ENCODE measurements at places on chromosomes 16 and 17.

- DNase-seq = no peak
These were observed 372.2 kb upstream of the CDH11 start for GRCh38 chr16:65494080-65494479.

DNA sequence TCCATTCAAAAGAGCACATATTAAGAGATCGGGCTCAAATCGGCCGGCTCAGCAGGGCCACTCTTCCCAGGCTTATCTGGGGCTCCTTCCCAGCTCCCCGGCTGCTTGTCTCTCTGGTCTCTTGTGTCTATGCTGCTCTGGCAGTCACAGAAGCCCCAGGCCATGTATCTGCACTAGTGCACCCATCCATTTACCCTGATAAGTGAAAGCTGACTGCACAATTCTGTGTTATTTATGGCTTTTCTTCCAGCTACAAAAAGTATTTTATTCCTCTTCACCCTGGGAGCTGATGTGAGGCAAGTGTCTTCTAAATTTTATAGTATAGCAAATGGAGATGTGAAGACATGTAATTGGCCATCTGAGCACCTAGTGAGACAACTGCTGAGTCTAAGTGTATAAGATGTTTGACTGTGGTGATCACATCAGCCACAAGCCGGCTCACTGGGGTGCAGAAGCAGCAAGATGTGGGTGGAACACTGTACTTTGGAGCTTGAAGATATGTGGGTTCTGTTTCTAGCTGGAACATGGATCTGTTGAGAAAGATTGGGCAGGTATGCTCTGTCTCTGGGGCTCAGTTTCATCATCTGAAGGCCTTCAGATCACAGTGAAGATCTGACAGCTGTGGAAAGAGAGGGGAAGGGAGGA lies 78.1 kb upstream of the MPHOSPH6 start:
- no peak for DNase-seq

DNA sequence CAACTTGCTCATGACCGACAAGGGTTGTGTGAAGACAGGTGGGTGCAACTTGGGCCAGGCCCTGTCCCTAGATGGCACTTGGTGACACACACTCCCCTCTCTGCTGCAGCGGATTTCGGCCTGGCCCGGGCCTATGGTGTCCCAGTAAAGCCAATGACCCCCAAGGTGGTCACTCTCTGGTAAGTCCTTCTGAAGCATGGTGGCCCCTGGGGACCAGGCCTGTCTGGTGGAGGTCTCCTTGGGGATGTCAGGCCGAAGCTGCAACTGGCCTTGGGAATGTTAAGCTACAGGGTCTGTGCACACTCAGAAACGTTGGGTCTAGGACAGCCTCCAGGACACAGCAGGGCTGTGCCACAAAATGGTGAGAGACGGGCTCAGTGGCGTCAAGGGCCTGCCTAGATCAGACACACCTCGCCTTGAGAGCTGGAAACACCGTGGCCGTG lies 6.8 kb downstream of the CDK10 start:
- no peak for DNase-seq

- DNase-seq = no peak
These were observed 38.6 kb downstream of the IFT140 start for GRCh38 chr16:1573301-1573700.

DNA sequence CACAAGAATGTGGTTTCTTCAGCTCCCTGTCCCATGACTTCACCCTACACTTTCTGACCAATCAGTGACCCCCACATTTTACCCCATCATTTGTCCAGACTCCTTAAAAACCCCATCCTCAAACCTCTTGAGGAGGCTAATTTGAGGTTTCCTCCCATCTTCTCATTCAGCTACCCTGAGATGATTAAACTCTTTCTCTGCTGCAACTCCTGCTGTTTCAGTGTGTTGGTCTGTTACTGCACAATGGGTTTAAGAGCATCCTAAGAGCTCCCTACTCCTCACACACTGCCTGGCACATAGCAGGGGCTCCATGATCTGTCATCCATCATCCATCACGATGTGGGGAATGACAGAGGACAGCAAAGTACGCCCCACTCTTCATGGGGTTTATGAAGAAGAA lies 212.6 kb downstream of the SLC39A11 start:
- no peak for DNase-seq

- DNase-seq = no peak
These were observed 1.2 kb upstream of the SHISA9 start for GRCh38 chr16:12900156-12900555.

- DNase-seq = no peak
These were observed 2294.4 kb downstream of the TP53TG3F start for GRCh38 chr16:35753559-35754390.

GRCh38 chr16:65618931-65619330 lies 497.1 kb upstream of the CDH11 start:
- no peak for DNase-seq

All from hematopoietic multipotent progenitor cell treated with erythropoietin and hydrocortisone succinate and interleukin-3 and kit ligand, for 6 days (in vitro differentiated cells).